SK-N-SH (cell line): ENCODE measurements at places on chromosomes 3 and 15.
A peak's percentile ranks its signal among the peaks of the same experiment; 100 is the strongest.

DNA sequence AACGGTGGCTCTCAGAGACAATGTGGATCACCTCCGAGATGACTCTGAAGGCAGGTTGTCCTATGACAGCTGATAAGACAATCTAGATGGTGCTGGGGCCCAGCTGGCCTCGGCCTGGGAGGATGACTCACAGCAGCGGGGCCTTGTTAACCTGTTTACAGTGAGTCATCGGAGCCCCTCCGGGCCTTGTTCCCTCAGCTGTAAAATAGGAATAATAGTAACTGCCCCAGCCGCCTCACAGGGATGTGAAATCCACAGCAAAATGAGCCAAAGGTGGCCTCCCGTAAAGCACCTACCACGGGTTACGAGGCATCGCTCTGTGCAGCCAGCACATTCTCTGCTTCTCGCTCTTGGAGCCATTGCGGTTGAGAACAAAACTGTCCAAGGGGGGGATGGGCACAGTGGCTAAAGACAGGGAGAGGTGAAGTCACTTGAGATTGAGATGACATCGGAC is 88.6 kb upstream of the RASGRF1 start:
- no peak for DNase-seq

DNA sequence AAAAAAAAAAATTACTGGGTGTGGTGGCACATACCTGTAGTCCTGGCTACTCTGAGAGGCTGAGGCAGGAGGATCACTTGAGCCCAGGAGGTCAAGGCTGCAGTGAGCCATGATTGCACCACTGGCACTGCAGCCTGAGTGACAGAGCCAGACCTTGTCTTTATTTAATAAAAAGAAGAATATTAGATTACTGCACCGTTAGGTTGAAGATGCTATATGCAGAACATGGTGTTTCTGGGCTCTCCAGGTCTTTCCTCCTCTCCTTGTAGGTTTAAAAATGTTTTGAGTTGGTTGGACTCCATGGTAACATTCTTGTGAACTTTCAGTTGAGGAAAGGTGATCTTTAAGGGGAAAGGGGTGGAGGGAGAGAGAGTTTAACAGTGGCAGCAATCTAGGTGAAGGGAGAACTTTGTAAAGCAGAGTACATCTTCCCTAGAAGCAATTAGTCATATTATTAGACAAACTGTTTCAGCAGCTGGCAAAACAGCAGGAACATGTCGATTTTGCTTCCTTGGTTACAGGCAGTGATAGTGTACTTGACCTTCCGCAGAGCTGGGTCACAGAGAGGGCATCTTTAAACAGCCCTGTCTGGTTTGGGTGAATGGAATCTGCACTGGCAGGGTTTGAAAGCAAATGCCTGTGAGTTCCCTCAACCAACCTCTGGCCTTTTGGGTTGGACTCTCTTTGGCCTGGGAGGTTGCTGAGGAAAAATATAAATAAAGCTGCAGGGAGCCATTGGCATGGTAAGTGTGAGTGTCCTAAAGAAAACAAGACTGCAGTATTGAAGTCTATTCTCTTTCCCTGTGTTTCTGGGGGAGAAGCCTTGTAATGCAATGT is 42.8 kb downstream of the NR2C2 start:
- peak; percentile 36 for DNase-seq

- no peak for DNase-seq
These were observed 1085.2 kb upstream of the CADM2 start for GRCh38 chr3:83873550-83873949.

DNA sequence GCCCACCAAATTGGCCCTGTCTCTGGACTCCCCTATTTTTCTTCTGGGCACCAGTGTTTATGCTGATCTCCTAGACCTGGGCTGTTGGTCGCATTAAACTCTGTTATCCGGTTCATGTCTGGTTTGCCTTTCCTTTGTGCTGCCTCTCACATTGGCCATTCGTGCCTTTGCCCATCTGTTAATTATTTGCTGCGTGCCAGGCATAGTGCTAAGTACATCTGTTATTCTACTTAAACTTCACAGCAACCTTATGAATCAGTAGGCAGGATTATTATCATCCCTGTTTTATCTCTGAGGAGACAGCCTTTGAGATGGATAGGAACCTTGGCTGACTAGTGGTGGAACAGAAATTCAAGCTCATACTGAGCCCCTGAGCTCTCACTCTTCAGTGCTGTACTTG is 76.0 kb downstream of the THSD4 start:
- DNase-seq, result no peak

DNA sequence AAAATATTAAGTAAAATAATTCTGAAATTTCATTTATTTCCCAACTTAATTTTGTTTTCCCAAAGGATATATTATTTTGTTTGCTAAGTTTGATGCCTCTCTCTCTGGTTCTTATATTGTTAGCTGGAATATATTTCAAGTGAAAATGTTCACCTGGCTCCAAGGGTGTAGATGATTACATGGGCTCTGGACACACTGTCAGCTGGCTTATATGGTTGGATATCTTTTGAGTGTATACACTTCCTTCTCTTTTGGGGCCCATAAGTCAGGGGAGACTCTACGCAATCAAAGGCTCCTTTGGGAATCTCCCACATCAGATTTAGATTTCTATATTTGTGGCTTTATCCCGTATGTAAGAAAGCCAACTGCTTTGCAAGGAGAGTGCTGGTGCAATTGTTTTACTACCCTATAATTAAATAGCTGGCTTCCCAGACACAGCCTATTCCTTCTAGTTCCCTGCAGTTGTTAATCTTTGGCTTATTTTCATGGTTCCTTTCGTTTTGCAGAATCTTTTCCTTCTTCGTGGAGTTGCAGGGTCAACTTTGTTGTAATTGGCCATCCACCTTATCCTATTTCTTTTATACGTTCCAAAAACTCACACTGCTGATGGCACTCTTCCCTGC is 225.7 kb downstream of the DPH6 start:
- no peak for DNase-seq

DNA sequence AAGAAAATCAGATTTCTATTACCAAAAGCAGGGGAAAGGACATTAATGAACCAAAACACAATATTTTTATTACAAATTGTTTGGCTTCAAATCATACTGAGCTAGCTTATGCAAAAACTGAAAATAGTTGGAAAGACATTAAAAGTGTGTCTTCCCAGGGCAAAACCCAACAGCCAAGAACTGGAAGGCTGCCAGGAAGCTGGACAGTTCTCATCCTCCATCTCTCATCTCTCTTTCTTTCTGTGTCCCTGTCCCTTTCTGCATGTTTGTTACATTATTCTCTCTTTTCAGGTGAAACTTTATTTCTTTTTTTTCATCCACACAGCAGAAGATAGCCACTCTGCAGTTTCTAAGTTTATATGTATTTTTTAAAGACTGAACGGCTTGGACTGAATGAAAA is 41.1 kb upstream of the SNTN start:
- DNase-seq, result no peak

DNA sequence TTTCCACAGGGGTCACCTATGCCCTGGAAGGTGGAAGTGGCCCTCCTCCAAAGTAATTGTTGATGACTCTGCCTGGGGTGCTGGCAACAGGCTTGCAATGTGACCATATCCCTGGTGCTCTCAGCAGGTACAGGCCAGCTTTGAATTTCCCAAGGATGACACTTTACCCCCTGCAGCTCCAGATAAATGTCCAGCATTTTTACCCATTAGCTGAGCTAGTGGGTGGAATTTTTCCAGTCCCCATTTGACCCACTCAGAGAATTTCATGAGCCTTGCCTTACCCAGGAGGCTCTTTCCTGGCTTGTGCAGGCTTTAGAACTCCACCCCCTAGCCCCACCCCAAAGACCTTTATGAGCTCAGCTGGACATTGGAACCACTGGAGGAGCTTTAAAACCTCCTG is 77.6 kb downstream of the ST8SIA2 start:
- no peak for DNase-seq

DNA sequence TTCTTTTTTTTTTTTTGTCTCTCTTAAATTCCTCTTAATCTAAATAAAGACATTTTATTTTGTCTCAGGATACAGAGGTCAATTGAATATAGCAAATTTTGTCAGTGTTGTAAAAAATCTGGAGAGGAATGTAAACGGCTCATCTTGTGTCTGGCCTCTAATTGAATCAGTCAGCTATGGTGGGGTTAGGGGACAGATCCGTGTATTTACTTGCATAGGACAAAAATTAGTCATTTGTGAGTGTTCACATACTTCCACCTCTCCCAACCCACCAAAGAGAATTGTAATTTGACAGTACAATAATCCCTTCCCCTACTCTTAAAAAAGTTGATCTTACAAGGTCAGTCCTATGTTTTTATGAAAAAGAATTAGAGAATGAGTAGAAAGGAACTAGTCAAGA is 18.3 kb downstream of the PPARG start:
- no peak for DNase-seq

DNA sequence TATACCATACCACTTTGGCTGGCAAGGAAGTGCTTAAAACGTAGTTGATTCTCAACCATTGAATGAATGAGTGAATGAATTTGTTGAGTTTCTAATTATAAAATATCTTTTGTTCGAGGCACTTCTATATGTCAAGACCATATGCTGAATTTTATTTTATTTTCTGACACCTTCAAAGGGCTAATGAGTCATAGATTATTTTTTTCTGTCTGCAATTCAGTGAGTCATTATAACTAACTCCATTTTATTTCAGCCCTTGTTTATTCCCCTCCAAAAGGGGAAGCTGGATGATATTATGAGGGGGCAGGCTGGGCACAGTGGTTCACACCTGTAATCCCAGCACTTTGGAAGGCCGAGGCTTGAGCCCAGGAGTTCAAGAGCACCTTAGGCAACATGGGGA is 142.4 kb downstream of the P2RY1 start:
- DNase-seq, result no peak

DNA sequence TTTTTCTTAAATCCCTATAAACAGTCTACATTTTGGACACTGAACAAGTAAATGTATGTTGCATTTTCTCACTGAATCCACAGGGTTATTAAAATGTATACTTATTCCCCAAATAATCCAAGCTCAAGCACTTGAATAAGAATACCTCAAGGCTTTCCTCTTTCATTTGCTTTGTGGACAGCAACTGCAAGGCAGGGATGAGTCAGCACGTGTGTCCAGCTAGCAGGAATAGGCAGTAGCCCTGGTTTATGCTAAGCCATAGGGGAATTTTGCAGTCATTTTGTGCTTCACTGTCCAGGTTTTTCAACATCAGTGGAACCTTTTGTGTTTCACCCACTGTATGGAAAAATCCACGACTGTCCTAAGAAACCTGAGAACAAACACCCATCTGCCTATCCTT is 96.7 kb upstream of the KCNMB2 start:
- DNase-seq, result no peak

GRCh38 chr3:105260385-105260784 is 106.3 kb upstream of the ALCAM start:
- no peak for DNase-seq

- peak; percentile 62 for DNase-seq
These were observed 34.5 kb downstream of the GPR171 start for GRCh38 chr3:151168269-151169094.

DNA sequence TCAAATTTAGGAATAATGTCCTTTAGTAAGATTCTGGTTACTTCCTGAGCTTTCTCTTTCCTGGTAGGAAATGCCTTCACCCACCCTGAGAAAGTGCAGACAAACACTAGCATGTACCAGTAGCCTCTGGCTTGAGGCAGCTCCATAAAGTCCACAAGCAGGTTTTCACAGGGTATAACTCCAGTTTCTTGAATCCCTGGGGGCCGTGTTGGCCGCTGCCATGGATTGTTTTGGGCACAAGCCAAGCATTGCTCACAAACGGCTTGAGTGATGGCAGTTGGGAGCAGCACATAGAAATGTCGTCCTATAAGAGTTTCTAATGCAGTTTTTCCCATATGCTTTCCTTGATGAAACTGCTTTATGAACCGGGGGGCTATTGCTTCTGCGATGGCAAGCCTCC is 164.1 kb downstream of the STXBP5L start:
- no peak for DNase-seq

DNA sequence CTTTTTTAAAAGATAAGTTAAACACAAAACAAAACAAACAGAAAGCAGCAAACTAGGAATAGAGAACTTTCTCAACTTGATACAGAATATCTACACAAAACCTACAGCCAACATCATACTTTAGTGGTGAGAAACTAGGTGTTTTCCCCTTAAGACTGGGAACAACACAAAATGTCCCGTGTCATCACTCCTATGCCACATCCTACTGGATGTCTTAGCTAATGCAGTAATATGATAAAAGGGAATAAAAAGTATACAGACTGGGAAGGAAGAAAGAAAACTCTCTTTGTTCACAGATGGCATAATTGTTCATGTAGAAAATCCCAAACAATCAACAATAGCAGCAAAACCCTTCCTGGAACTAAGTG is 45.9 kb downstream of the TMEM45A start:
- no peak for DNase-seq

DNA sequence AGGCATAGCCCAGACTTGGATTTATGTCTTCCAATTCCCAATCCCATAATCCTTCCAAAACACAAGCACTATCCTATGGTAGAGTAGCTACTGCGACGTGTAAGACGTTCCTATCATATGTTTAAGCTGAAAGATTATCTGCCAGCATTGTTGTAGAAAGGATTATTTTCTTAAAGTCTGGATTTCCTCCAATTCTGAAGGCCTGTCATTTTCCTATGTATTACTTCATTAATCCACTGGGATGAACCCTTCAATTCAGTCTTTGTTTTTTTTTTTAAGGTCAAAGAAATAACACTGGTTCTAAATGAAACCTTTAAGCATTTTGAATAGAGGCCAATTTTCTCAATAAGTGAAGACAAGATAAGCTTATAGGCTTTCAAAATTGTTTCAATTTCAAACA is 289.0 kb downstream of the SLC9A9 start:
- DNase-seq, result no peak

DNA sequence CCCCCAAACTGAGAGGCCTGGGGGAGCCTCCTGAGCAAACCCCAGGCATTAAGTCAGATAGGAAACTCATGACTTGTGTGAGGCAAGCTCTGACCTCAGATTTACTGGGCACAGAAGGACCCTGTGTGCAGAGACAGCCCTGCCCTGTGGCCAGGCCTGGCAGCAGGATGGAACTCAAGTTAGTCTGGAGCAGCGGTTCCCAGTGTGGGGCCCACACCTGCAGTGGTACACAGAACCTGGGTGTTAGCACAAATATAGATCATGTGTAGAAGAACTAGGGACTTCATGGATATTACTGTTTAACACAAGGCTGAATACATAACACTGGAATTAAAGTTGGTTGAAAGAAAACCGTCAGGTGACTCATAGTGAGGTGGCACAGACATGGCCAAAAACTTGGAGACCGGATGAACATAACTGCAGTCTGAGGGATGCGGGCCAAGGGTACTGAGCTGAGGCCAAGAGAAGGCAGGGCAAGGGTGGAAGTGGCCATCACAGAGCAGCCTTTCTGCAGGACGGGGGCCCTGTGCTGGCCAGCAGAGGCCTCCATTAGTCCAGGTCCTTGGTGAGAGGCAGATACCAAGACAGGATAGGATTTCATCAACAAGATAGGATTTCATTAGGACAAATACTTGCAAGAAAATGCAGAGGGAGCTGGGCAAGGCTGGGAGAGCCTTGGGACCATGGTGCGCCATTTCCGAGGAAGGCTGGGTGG is 40.9 kb downstream of the IRAK2 start:
- DNase-seq, result no peak
